Right cardiac atrium (tissue), 5 donors: ENCODE measurements at places on chromosomes 1 and 21.

- DNase-seq = no peak
These were observed 41.8 kb downstream of the HS2ST1 start for GRCh38 chr1:86956221-86956620.

DNA sequence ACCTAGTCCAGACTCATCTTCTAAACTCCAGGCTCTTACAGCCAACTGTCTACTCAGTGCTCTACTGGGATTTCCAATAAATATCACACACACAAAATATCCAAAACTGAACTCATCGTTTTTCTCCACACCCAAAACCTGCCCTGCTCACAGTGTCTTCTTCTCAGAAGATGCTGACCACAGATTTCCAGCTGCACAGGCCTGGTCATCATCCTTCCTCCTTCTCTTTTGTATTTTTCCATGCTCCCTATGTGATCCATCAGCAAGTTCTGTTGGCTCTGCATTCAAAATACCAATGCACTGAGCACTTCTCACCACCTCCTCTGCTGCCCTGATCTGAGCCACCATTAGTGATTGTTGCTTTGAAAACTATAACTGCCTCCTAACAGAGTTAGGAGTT lies 159.5 kb upstream of the KAZN start:
- DNase-seq = no peak

DNA sequence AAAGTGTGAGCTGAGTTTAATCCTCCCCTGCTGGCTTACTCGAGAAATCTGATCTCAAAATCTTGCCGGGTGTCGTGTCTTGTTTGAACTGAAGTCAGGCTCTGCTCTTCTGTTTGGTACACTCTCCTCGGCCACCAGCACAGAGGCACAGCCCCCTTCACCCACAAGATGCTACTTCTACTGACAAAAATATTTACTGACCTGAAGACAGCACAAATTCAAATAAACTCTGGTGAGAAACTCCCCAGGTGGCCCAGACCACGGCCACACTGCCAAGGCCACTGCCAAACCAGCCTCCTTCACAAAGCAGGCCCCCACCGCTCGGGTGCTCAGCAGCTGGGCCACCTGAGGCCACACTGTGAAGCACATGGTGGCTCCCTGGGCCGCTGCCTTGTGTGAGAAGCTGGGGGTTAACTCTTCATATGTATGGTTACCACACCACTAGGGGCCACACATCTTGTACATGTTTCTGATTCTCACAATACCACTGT lies 80.6 kb downstream of the TGFBR3 start:
- DNase-seq = no peak

DNA sequence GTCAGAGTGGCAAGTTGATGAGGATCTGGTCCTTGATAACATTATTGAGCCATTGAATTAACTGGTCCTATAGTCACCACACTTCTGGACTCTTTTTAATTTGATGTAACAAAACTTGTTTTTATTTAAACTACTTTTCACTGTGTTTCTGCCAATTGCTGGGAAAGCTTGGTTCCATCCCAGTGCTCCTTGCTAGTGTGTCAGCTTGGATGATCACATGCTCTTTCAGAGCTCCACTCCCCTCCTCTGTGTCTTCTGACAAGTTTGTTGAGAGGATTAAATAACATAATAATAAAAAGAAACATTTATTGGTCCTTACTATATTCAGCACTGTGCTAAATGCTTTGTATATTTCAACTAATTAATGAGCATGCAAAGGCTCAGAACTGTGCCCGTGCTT lies 448.5 kb upstream of the B3GALT2 start:
- DNase-seq = no peak

GRCh38 chr1:228697207-228698016 lies 37.9 kb upstream of the RHOU start:
- DNase-seq = peak; percentile 93
